ENCODE measurements at places on chromosomes 6 and 20.

DNA sequence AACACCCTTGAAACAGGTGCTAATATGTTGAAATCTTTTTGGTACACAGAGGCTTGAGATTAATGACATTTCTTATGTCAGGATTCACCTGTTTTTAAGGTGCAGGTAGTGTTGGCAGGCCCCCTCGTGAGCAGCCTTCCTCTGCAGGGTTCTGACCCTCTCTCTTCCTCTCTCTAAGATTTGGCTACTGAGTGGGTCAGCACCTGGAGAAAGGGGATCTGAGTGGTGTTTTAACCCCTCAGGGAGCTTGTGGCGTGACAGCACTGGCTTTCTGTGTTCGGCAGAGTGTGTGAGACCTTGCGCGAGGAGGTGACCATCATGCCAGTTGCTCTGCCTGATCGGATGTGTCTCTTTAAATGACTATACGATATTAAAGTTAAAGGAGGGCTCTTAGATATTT, 37.1 kb downstream of the HIVEP1 start:
- DNase-seq = no peak

- DNase-seq = no peak
Observed at GRCh38 chr6:54877713-54878317, 31.2 kb downstream of the FAM83B start.

GRCh38 chr20:54056762-54057639, 13.4 kb downstream of the BCAS1 start:
- DNase-seq = no peak

DNA sequence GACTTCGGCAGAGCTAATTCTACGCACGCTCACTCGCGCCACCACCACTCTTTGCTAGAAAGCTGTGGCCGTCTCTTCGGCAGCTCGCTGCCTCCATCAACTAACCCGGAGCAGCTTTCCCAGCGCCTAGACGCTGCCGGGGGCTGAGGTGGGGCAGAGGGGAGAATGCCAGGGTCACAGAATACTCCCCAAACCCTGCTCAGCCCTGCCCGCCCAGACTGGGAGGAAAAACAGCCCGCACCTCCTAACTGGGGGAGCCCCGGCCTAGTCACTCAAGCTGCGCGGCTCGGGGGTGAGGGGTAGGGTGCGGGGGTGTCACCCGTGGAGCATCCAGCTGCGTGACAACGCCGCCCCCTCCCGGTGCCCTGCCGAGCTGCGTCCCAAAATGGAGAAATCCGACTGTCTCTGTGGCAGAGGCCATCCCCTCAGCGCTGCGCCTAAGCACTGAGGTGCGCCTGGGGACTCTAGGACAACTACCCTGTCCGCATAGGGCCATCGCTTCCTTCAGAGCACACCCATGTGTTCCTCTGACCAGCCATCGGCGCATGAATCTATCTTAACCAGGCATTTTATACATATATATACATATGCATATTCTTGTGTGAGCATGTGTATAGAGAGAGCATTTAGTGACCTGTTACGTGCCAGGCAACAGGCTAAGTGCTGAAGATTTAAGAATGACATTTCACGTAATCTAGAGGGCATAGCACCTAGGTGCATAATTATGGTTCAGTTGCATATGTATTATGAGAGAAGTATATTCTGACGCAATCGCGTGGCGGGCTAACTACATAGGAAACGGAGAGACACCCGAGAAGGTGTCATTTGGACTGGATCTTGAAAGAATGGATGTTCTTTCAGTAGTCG, 1.5 kb upstream of the TENT5A start:
- DNase-seq = peak; percentile 91

GRCh38 chr6:83176246-83176645, 16.8 kb downstream of the PGM3 start:
- DNase-seq = no peak

DNA sequence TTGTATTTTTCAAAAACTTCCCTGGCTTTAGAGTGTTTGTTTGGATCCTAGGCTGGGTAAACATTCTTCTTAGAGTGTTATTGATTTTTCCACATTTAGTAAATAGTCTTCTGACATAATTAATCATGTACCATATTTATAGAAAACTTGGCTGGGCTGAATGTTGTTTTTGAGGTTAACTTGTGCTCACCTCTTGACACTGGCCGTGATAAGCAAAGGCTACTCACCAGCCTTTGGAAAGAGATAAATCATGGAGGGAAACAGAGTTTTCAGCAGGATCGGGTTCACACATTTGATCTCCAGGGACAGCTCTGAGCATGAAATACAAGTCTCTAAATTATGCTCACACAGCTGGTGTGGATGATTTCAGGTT, 6.2 kb upstream of the CD93 start:
- peak; percentile 36 for DNase-seq

DNA sequence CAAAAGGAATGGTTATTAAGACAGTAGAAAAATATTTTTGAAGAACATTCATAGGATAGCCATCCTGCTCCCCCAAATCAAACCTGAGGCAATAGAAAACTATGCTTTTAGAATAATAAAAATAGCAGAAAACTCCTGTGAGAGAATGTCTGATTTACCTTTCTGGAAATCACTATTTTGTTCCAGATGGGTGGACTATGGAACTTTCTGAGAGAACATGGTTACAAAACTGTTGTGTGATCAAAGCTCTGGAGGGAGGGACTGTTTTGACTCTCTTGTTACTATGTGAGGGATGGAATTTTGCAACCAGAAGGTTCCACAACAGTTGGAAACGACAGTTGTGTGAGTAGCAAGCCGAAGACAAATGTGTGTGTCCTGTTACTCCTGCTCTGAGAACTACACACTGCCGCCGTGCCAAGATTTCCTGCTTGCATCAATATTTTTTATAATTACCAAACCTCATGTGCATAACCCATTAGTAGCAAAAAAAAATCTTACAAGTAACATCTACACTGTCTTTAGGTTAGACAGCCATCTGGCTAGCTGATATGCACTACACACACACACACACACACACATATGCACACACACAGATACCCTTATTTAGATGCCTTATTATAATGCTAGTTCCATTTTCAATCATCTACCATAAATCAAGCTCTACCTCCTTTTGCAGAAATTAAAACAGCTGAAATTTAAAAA, 11.0 kb upstream of the HIVEP1 start:
- no peak for DNase-seq

DNA sequence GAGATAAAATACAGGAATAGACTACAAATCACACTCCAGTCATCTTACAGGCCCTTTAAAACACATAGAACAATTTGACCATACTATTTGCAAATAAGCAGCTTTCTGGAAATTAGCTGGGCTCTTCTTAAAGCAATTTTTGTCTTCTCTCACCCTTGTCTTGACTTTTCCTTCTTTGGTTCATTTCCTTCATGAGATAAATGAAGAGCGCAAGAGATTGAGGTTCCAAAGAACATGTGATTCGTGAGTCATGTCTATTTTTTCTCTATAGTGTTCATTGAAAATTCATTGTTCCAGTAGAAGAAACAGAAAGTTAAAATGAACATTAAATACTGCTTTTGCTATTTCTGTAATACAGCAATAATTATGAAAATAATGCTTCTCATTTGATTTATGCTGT, 33.9 kb downstream of the PRDM1 start:
- DNase-seq = no peak

DNA sequence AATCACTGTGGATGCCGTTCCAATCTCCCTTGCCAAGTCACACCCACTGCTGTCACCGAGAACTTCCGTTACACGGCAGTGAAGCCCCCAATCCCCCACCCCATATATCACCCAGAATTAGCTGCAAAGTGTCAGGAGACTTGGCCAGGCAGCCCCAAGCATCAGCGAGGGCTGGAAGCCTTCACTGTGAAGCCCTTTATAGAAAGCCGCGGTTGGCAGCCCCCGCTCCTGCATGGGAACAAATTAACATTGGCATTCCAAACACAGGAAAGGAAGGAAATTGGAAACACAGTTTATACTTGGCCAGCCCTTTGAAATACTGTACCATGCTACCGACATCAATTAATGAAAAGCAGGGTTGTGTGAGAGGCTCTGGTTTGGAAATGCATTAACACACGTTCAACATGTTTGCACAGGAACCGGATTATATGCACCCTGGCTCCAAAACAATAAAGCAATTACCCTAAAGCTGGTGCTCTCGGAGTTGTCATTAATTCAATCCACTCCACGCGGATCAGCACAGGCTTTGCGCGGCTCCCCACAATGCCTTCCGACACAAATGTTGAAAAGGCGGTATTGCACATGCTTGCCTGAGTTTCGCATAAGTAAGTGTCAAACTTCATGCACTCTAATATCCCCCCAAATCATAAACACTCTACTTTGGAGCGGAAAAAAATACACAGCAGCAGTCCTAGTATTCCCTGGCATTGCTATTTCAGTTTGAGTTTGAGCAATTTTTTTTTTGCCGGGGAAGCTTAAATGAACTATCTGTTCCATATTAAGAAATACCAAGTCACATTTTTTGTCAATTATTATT, 7.1 kb downstream of the BMP7 start:
- no peak for DNase-seq

- DNase-seq = no peak
Observed at GRCh38 chr20:7361931-7362330, 578.3 kb downstream of the HAO1 start.

DNA sequence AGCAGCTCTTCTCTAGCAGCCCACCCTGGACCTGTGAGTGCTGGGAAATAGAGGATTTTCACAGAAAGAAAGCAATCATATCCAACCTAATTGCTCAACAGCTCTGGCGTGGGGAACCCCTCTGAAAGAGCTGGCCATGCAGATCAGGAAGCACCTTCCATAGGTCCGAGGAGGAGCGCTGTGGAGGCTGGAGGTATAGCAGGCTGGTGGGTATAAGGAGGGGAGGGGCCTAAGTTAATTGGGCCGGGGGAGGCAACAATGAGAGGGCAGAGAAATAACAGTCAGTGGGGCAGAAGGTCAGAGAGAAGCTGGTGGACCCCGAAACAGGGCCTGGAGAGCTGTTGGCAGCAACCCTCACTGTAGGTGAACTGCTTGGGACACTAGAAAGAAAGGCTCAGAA, 40.8 kb downstream of the SNRNP48 start:
- DNase-seq = no peak

- no peak for DNase-seq
Observed at GRCh38 chr6:2962004-2962403, 9.4 kb downstream of the SERPINB6 start.

GRCh38 chr6:131949620-131949908, 1.6 kb downstream of the CCN2 start:
- no peak for DNase-seq

- no peak for DNase-seq
Observed at GRCh38 chr20:13587370-13587769, 51.4 kb downstream of the TASP1 start.

- no peak for DNase-seq
Observed at GRCh38 chr6:26331218-26332073, 33.6 kb upstream of the BTN3A2 start.

DNA sequence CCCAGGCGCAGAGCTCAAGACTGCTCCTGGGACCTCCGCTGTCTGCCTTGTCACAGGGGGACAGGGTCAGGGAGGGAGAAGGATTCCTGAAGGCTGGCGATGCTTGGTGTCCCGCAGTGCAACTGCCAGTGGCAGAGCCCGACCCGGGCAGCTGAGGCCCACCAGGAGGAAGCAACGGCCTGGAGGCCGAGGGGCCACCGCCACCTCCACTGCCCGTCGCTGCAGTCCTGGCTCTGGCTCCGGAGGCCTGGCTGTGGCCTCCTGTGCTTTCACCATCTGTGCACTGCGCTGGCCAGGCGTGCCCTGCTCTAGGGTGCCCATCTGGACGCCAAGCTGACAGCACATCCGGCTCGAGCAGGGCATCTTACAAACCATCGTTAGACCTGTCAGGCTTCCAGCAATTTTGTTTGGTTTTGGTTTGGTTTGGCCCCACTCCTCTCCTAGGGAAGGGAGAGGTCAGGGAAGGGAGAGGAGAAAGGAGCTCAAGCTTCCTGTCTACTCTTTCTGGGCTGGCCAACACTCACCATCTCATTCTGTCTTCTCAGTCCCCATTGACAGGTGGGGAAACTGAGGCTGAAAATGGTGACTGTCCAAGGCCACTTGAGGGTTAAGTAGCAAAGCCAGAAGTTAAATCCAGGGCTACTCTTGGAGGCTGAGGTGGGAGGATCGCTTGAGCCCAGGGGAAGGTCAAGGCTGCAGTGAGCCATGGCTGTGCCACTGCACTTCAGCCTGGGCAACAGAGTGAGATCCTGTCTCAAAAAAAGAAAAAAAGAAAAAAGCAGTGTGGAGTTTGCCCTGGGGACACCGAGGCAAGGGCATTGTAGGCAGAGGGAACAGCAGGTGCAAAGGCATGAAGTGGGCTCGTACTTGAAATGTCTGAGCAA, 37.7 kb upstream of the NOL4L start:
- DNase-seq = no peak

DNA sequence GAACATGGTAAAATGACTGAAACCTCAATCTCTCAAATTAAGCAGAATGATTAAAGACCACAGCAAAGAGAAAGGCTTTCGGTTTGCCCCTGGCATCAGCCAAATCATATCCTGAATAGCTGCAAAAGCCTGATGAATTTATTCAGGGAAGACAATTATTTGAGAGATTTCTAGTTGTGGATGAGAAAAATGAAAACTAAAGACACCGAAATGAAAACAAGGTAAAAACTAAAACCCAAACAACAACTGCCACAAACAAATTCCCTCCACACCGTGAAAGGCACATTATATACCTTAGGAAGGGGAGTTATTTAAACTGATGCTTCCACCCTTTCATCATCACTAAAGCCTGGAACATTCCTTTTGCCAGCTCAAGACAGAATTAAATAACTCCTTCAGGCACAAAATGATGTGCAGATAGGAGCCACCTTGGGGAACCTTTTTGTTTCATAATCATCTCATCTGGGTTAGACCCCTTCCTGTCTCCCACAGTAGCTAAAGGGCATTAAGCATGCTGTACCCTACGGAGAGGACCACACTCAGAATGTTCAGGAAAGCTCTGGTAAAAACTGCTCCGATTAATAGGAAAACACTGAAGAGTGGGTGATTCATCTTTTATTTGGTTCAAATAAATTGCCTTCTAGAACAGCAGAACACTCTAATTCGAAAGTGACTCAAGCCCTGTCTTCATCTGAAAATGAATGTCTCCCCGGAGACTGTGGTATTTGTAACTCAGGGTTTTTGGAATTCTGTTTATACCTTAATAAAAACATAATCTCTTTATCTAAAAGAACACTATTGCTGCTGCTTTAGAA, 9.1 kb upstream of the ANKRD60 start:
- DNase-seq = no peak
